ENCODE measurements at places on chromosomes 11 and 22.
A peak's percentile ranks its signal among the peaks of the same experiment; 100 is the strongest.

DNA sequence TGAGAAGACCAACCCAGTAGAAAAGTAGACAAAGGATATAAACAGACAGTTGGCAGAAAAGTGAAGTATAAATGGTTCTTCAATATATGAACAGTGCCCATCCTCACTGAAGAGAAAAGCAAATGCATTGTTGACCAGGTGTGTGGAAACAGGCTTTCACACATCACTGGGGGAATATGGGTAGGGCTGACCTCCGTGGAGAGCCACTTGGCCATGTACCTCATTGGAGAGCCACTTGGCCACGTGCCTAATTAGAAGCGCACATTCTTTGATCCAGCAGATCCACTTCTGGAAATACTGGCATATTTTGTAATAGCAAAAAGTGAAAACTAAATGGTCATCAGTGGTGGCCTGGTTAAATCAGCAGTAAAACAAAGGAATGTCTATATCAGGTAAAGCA, 43.2 kb downstream of the PPP6R3 start:
- no peak for DNase-seq

- DNase-seq: peak; percentile 85
Observed at GRCh38 chr11:11977206-11977938, 31.1 kb downstream of the DKK3 start.

DNA sequence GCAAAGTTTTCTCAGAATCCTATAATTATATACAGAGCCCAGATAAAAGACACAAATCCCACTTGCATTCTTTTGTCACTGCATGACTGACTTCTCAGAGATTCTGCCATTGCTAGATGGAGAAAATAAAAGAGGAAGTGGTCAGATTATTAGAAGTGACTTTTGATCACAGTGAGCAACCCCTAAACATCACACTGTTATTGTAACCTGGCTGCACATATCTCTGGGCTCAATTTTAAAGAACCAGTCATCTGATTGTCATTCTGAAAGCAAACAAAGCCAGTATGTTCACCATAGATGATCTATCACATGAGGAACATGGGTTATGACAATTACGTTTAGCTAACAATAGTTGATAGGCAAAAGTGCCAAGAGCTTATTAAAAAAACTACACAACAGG, 47.8 kb downstream of the COPB1 start:
- DNase-seq: no peak

GRCh38 chr22:41681616-41682015, 7.1 kb downstream of the SNU13 start:
- DNase-seq: no peak

- no peak for DNase-seq
Observed at GRCh38 chr11:67373648-67374570, 511 bp upstream of the CLCF1 start.

DNA sequence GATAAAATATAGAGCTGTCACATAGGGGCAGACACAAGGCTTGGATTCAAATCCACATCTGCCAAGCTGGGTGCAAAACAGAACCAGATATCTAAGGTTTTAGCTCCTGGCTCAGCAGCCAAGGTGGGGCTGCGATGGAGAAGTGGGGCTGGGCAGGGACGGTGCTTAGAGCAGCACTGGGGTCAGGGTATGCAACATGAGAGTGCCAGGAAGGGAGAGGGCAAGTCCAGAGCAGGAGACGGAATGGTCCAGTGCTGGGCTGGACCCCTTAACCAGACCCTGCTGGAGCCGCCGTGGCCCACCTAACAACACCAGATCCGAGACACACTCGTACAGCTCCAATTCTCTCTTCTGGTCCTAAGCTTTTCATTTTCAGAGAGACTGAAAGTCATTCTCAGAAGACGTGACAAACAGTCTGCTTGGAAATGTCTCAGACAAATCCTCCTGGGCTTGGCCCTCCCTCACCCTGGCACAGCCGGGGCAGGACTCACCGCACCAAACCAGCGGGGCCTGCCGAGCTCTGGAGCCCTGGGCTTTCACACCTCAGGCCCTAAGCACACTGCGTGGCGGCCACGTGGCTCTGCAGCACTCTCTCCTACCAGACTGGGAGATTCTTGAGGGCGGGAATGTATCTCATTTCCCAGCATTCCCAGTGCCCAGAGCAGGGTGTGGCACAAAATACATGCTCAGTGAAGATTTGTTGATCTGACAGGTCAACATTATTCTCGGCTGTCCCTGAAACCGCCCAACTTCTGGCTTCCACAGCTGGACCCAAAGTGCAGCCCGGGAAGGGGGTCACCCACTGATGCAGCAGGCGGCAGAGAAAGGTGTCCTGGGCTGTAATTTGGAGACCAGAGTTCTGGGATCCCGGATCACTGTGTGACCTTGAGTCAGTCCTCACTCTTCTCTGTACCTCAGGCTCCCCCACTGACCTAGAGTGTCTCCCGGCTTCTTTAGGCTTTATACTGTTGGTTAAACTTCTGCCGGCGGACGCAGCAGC, 11.6 kb downstream of the LRRC32 start:
- DNase-seq: no peak

GRCh38 chr11:23313001-23313400, 452.7 kb upstream of the CCDC179 start:
- no peak for DNase-seq

- DNase-seq: no peak
Observed at GRCh38 chr11:47257177-47257516, 649 bp upstream of the NR1H3 start.

GRCh38 chr11:133541021-133541719, 8.9 kb upstream of the OPCML start:
- DNase-seq: no peak

DNA sequence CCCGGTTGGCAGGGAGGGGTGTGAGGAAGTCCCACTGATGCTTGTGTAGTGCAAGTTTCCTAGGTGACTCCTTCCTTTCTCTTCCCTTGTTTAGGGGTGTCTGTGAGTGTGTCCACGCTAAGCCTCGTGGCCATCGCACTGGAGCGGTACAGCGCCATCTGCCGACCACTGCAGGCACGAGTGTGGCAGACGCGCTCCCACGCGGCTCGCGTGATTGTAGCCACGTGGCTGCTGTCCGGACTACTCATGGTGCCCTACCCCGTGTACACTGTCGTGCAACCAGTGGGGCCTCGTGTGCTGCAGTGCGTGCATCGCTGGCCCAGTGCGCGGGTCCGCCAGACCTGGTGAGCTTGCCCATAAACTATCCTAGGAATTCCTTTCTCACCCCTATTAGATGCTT, 10.4 kb downstream of the CCKBR start:
- no peak for DNase-seq

- DNase-seq: peak; percentile 93
Observed at GRCh38 chr11:29312812-29313211, 704.0 kb downstream of the KCNA4 start.

DNA sequence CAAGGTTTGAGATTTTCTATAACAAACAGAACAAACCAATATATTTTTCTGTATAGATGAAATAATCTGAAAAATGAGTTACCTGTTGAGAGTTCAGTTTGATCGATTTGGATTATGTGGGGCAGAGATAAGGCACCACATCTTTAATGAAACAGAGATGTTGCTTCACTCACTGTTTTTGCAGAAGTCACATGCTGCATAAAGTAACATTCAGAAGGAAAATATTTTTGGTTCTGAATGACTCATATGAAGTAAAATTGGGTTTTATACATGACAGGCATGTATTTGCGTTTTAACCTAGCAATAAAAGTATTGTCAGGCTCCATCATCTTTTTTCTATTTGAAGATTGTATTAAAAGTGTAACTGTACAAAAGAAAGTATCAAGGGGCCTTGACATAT, 77.8 kb downstream of the BBOX1 start:
- peak; percentile 5 for DNase-seq

DNA sequence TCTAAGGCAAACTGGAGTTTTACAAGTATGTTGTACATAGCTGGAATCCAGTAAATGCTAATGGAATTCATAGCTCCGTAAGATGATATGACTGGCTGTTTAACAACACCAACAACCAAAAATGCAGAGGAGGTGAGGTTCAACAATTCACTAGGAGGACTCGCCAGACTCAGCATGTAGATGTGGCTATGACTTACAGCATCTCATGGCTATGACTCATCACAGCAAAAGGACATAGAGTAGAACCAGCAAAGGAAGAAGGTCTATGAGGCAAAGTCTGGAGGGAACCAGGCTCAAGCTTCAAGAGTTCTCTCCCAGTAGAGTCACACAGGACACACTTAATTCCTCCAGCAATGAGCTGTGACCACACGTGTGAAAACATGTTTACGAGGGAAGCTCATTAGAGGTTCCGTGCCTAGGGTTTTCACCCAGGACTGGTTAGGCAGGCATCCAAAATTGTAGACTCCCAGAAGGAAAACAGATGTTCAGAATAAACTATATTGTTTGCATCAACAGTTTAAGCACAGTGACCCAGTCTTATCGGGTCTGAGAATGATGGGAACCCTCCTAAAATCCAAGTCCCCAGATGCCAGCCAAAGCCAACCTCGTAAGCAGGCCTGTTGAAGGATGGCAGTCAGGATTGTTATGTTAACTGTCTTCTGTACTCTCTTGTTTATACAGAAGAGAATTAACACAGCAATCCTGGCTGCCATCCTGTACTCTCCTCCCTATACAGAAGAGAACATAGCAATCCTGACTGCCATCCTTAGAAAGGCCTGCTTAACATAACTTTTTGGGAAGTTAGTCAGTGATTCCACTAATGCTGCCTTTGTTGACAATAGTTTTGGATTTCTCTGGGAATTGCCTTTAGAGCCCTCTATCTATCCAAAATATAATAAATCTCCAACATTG, 116.6 kb downstream of the LARGE1 start:
- peak; percentile 79 for DNase-seq

DNA sequence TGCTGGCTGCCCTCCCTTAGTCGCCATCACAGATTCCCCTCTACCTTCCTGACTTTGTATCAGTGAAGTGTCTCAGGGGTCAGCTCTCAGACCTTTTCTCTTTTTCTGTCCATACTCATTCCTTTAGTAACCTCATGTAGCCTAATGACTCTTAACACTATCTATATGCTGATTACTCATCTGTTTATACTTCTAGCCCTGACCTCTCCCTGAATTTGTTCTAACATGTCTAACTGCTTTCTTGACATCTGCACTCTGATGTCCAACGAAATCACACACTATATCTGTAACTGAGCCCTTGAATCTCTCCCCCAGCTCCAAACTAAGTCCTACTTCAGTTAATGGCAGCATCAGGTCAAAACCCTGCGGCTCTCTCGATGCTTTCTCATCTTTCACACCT, 135.8 kb upstream of the TIMP3 start:
- peak; percentile 59 for DNase-seq

DNA sequence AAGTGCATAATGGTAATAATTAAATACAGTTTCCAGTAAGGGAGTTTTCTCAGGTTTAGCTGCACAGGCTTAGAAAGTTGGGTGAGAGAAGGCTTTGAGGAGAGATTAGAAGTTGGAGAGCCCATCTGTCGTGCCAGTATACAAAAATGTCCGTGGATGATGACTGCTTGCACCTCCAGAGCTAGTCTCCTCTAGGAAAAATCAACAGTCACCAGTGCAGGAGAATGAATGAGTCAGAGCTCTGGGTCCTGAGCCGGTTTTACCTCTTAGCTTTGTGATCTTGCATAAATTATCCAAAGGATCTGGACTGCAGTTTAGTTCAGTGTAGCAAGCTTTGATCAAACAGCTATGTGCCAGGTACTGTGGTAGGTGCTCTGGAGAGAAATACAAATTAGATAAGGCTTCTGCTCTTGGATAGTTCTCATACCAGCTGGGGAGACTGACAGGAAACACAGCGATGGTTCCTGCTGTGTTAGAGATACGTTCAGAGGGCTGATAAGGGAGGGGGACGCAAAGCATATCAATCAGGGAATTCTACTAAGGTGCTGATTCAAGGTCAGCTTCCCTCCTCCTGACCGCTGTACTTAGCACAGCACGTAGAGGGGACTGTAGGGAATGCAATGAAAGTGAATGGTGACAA, 125.9 kb downstream of the TEAD1 start:
- peak; percentile 69 for DNase-seq
